ENCODE measurements at places on chromosomes 6 and 20. TPM values are rescaled to one million over a fixed set of nuclear protein-coding genes. Genes with fewer than 3 reads are reported as not detected.

Gene BRPF3
- 37.8 TPM for total RNA-seq

Gene TTK
- total RNA-seq = 0.55 TPM

DNA sequence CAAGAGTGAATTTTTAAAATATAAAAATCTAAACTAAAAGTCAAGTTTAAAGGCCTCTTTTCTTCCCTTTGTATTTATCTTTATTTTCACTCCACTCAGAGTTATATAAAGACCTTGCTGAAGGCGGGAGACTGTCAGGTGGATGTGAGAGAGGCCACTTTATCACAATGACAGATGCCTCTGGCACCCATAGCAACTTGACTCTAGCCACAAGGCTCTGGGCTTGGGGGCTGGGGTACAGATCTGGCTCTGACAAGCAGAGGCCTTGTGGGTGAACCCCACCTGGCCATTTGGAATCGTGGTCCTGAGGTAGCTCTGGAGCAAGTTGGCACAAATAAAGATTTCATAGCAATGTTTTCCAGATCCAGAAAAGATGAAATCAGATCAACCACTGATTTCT, 417.2 kb downstream of the RFPL4B start:
- no peaks in the 10 kb centered on the region for H3K27me3 ChIP-seq
- no peaks in the 10 kb centered on the region for H3K4me1 ChIP-seq
- H3K27ac ChIP-seq = no peak overlapping the region
- H3K4me3 ChIP-seq = no peak overlapping the region

Gene BPIFB4
- not detected for total RNA-seq

- no peak overlapping the region for H3K27ac ChIP-seq
- no peaks in the 10 kb centered on the region for H3K36me3 ChIP-seq
- no peaks in the 10 kb centered on the region for H3K27me3 ChIP-seq
Measured at GRCh38 chr6:31903957-31904356, 2.1 kb upstream of the ZBTB12 start.

DNA sequence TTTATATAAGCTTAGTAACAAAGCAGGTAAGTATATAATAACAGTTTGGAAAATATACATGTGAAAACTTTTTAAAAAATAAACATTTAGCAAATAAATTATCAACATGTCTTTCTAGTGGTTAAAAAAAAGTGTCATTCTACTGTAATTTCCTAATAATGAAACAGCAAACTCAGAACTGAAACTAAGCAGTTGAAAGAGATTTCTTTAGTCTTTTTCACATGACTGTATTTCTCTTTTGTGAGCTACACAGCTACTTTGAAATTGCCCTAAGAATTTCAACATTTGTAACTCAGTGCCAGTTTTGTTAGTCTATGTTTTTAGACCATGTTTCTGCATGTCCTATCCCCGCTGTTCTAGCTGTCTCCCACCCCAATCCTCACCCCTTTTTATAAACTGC, 28.4 kb upstream of the SDHAF4 start:
- no peaks in the 10 kb centered on the region for H3K27me3 ChIP-seq
- H3K36me3 ChIP-seq = peaks cover 4% of the 10 kb centered on the region
- H3K27ac ChIP-seq = no peak overlapping the region

DNA sequence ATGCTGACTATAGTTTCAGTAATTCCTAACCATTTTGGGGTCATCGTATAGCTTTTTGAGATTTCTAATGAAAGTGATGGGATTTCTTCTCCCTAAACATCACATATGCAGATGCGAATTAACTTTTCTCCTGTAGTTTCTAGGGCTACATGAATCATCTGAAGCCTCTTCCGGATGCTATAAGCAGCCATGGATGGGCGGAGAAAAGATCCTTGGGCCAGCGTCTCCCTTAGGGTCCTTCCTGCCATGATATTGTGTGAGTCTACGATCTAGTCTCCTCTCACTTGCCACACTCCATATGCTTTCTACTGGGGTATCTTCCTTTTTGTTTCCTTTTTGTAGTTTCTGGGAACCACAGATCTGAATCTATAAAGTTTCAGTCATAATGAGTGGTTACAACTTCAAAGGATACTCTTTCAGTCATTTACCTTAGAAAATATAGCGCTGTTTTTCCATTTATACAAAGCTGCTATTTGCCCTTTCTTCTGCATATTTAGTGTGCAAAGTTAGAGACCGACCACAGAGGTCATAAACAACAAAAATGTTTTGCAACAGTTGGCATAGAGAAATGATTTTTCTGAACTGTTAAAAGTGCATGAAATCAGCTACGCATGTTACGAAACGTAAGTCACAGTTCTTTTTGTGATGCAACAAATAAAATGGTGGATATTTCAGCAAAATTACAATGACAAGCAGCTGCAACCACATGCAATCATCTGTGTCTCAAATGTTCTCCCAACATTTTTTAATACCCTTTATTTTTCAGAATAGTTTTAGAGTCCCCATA, 396.2 kb upstream of the SLC35B3 start:
- DNase-seq = no peak
- H3K4me3 ChIP-seq = no peak overlapping the region
- H3K27ac ChIP-seq = no peak overlapping the region
- no peaks in the 10 kb centered on the region for H3K27me3 ChIP-seq
- no peaks in the 10 kb centered on the region for H3K4me1 ChIP-seq

Gene PXDC1
- 70.8 TPM for total RNA-seq

DNA sequence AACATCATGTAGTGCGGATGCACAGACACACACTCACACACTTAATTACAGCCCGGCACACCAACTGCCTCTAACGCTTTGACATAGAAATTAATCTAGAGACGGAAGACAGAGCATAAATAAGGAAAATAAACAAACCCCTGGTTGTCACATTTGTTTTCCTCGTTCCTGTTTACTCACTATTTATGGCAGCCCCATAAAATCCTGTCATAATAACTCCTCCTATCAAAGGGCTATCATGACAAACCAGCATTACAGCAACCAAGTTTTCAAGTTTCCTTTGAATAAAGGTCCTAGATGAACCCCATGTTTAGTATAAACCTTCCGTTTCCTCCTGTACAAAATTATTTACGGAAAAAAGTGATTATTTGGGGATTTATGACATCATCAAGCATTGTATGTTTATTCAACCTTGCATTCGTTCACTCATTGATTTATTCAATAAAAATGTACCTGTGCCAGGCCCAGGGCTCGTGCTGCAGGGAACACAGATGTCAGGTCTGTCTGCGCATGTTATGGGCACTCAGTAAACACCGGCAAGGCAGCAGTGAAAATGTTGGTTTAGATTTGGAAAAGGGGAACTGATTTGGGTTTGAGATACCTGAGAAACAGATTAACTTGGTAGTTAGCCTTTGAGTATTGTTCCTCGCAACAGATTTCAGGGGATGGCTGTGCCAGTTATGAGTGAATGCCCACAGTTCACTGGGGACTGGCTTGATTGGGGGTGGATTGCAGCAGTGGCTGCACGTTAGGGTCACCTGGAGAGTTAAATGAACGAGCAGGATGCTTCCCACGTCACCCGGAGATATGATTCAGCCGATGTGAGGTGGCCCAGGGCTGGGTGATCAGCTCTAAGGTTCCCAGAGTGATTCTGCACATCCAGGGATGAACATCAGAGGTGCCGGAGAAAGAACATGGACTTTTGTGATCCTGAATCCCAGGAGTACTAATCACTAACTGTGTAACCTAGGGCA, 295.3 kb upstream of the FOXQ1 start:
- no peak for DNase-seq
- no peaks in the 10 kb centered on the region for H3K4me1 ChIP-seq
- no peaks in the 10 kb centered on the region for H3K36me3 ChIP-seq
- H3K27ac ChIP-seq = no peak overlapping the region
- H3K27me3 ChIP-seq = no peaks in the 10 kb centered on the region
- H3K4me3 ChIP-seq = no peak overlapping the region

DNA sequence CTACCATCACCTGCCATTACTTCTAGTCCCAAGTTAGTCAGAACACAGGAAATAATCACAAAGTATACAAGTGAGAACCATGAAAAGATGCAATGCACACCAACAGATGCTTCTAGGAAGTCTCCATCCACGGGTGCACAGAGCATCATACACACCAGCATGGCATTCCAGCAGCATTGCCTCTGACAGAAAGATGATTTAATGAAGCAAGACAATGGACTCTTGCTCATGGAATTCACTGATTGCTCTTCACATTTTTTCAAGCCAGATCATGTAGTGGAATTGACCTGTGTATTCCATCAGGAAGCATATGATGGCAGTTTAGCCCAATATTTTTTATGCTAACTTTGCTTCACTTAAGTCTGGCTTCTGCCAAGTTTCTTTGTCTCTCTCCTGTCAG, 406.3 kb upstream of the RGS17 start:
- no peaks in the 10 kb centered on the region for H3K27me3 ChIP-seq
- H3K27ac ChIP-seq = no peak overlapping the region
- no peak overlapping the region for H3K4me3 ChIP-seq
- no peaks in the 10 kb centered on the region for H3K4me1 ChIP-seq
- DNase-seq = no peak
- no peaks in the 10 kb centered on the region for H3K36me3 ChIP-seq

DNA sequence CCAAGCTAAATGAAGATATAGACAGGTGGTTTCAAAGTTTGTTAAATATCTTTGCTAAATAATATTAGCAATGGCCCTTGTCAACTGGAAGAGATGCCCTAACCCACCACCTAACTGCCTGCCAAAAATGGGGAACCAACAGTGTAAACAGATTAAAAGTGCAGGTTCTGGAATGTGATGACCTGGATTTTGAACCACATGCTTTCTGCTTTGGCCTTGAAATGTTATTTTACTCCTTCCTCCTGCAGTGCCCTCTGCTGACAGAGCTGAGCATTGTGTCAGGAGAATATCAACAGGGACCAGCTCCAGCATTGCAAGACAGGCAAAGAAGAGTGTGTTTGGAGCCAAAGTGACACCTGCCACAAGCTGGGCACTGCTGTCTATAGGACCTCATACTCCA, 226.6 kb downstream of the MYLK4 start:
- H3K4me1 ChIP-seq = no peaks in the 10 kb centered on the region
- no peaks in the 10 kb centered on the region for H3K36me3 ChIP-seq
- no peaks in the 10 kb centered on the region for H3K27me3 ChIP-seq
- no peak overlapping the region for H3K4me3 ChIP-seq
- DNase-seq = no peak

- no peak overlapping the region for H3K27ac ChIP-seq
- peaks cover 11% of the 10 kb centered on the region for H3K36me3 ChIP-seq
- no peak overlapping the region for H3K4me3 ChIP-seq
- no peaks in the 10 kb centered on the region for H3K27me3 ChIP-seq
Measured at GRCh38 chr20:33650111-33650752, 11.9 kb upstream of the C20orf144 start.

DNA sequence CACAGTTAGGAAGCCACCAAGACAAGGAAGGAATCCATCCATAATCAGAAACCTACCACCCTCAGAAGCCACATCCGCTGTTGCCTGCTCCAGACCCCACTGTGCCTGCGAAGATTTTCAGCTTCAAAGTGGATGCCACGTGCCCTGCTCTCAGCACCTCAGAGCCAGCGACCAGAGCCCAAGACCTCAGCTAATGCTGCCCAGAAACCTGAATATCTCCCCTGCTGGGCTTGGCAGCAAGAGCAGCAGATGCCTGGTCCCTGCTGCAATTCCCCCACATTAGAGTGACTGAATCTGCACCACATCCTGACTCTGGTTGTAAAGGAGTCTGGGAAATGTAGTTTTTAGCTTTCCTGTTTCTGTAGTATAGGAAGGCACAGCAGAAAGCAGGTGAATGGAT, 10.7 kb upstream of the ULBP3 start:
- H3K27ac ChIP-seq = no peak overlapping the region
- DNase-seq = no peak
- H3K4me3 ChIP-seq = no peak overlapping the region
- no peaks in the 10 kb centered on the region for H3K27me3 ChIP-seq
- no peaks in the 10 kb centered on the region for H3K4me1 ChIP-seq

Gene CAPN11
- total RNA-seq = 1.6 TPM

Gene INSM1
- total RNA-seq = not detected

DNA sequence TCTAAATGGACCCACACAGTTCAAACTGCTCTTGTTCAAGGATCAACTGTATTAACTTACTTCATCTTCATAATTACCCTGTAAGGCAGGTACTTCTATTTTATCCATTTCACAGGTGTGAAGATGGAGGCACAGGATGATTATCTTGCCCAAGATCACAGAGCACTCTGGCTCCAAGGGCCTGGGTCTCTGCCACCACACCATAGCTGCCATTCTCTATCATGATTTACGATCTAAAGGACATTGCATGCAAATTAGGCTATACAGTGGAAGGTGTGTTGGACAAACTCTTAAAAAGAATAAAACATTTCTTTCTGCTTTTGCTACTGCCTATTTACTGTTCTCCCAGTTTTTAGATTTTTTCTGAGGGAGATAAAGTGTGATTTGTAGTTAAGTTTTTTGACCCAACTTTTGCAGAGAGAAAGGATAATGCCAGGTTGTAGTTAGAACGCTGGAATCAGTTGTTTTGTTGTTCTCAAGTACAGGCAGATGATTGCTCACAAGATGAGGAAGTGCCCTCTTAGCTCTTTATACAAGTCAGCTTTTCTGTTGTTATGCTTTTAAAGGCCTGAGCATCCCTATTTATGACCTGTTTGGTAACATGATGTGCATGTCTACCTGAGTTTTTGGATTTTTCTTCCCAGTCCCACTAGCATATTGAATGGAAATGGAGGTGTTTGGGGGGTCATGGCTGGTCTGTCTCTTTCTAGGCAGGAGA, 247.9 kb downstream of the ZFAND3 start:
- H3K27me3 ChIP-seq = no peaks in the 10 kb centered on the region
- no peak overlapping the region for H3K4me3 ChIP-seq
- no peaks in the 10 kb centered on the region for H3K4me1 ChIP-seq
- H3K36me3 ChIP-seq = peaks cover 24% of the 10 kb centered on the region
- no peak for DNase-seq

GRCh38 chr6:122798099-122798641, 9.1 kb downstream of the SMPDL3A start:
- H3K27ac ChIP-seq = no peak overlapping the region
- DNase-seq = peak; percentile 64
- no peak overlapping the region for H3K4me3 ChIP-seq
- no peaks in the 10 kb centered on the region for H3K4me1 ChIP-seq

DNA sequence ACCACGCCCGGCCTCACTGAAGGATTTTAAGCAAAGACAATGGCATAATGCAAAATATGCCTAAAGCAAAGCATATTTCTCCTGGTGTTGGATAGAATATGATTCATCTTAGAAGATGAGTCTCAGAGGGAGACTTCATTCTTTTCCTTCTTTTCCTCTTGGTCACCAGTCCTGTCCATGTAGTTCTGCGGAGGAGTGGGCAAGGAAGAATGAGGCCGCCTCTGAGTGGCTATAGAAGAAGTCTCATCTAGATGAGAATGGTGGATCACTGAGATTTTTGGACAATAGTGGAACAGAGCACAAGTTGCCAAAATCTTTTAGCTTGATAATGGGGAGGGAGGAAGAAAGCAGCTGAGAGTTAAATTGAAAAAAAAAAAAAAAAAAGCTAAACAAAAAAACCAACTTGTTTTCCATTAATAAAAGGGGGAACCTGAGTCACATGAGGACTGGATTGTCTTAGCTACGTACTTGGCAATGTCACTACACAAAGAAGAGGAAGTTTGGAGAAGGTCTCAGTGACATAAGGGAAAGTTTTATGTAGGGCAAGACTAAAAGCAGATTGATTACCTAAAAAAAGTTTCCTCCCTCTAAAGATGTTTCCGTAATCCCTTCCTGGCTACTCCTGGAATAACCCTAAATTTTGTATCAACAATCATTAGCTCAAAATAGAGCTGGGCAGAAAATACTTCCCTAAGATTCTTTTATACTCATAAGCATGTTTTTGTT, 6.0 kb downstream of the CD83 start:
- H3K36me3 ChIP-seq = no peaks in the 10 kb centered on the region
- no peaks in the 10 kb centered on the region for H3K27me3 ChIP-seq
- H3K4me3 ChIP-seq = no peak overlapping the region

Gene SLC22A2
- total RNA-seq = not detected

Measured in upper lobe of right lung (tissue), 1 donor.